ENCODE measurements at places on chromosomes 2 and 18. TPM values are rescaled to one million over a fixed set of nuclear protein-coding genes. Genes with fewer than 3 reads are reported as not detected.

DNA sequence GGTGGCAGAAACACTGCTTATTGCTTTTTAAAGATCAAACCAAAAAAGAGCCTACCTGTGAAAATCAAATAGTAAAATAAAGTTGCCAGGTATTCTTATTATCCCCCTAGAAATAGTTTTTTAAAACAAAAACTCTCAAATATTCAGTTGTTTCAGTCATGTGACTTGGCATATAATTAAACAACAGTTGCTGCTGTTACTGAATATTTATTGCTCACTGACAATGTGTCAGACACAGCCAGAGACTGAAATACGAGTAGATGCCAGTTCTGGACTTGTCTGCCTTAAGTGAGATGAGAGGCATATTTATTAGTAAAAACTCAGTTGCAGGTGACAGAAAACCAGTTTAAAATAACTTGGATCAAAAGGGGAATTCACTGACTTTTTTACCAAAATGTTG, 106.0 kb upstream of the RAB12 start:
- DNase-seq, result no peak

GRCh38 chr2:226699321-226699720, 100.3 kb downstream of the IRS1 start:
- peak; percentile 50 for DNase-seq

DNA sequence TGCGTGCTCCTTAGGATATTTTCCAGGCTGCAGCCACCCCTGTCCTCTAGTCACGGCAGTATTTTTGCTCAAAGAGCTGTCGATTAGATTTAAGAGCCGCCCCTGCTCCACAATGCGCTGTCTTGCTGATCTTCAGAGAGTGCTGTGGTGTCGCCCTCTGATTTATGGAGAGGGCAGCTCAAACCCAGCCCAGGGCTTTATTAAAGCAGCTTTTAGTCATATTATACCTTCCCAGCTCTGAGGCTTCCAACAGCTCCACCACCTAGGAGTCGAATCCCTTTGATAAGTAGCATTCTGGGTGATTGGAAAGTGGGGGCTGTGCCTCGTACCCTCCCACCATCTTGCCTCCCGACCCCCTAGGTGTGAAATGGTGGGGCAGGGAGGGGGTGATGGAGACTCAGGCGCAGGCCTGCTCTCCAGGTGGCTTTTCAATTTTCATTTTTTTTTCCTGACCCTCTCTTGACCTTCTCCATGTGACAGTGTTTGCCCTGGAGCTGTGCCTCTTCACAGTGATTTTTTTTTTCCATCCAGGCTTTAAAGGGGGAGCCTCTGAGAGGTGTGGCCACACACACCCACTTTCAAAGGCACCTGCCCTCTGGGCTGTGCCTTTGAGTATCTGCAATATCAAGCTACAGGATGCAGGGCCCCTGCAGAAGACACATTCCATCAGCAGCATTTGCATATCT, 53.1 kb upstream of the NRP2 start:
- no peak for DNase-seq

DNA sequence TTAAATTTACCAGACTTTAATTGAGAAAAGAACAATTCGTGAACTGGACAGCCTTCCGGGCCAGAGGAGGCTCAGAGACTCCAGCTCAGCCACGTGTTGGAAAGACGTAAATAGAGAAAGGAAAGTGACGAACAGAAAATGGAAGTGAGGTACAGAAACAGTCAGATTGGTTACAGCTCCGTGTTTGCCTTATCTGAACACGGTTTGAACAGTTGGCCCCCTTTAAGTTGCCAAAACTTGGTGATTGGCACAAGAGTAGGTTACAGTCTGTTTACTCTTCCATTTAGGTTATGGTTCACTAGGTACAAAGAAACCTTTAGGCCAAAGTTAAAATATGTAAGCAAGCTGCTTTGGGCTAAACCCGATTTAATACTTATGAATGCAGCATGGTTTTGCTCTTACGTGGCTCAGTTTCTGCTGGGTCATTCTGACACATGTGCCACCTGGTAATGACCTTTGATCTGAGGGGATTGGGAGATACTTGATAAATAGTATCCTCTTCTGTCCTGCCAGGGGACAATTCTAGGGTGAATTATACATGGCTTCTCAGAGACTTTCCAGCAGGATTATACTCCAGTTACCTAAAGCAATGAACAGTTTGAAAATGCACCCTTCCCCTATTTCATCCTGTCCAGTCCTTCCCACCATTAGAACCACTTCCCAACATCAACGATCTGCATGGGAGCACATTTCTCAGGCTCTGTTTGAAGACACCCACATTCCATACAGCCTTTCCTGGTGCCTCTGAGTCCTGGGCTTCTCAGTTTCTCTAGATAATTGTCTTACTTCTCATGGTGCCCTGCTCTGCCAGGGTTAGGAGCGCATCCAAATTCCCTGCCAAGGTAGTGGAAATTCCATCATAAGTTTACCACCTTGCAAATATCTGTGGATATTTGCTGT, 65.1 kb upstream of the TGIF1 start:
- no peak for DNase-seq

DNA sequence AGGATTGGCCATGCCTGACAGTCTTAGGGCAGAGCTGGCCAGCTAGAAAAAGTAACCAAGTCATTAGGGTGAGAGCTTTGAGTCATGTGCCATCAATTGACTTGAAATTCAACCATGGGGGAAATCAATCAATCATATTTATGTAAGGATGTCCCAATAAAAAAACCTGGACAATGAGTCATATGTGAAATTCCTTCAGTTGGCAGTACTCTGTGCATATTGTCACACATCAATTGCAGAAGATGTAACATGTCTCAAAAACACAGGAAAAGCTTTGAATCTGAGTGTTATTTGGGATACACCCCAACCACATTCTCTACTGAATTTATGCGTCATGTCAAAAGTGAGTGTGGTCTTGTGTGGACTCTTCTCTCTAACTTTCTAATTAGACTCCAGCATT, 1004.1 kb upstream of the NRXN1 start:
- DNase-seq, result no peak

DNA sequence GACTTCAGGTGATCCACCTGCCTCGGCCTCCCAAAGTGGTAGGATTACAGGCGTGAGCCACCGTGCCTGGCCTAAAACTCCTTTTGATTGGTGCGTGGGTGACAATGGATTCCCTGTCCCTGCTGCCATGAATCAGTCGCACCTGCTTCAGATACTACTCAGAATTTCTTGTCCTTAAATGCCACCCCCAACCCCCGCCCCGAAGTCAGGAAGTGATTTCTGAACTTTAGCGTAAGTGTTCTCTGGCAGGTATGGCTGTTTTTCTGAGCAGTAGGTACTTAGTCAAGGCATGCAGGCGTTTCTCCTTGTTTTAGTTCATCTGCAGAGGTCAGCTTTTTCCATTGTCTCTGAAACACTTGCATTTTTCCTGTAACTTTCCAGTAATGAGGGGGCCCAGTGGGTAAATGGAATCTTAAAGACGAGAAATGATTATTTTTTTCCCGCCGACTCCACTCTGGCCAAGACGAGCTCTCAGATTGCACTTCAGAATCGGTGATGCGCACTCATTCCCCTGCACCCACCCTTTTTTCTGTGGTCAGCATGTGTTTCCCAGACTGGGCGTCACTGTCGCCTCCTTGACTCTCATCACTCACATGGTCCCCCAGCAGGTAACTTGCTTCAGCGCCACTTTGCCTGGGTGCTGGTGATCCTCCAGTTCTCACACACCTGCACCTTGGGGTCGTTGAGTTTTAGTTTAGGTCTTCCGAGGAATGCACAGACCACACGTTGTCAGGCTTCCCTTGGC, 179.7 kb downstream of the GBX2 start:
- DNase-seq, result no peak

GRCh38 chr18:54690198-54690597, 99.2 kb downstream of the DYNAP start:
- no peak for DNase-seq

GRCh38 chr2:238817891-238818290, 30.0 kb upstream of the TWIST2 start:
- no peak for DNase-seq

- no peak for DNase-seq
Measured at GRCh38 chr18:59141294-59142068, 1.8 kb downstream of the SEC11C start.

DNA sequence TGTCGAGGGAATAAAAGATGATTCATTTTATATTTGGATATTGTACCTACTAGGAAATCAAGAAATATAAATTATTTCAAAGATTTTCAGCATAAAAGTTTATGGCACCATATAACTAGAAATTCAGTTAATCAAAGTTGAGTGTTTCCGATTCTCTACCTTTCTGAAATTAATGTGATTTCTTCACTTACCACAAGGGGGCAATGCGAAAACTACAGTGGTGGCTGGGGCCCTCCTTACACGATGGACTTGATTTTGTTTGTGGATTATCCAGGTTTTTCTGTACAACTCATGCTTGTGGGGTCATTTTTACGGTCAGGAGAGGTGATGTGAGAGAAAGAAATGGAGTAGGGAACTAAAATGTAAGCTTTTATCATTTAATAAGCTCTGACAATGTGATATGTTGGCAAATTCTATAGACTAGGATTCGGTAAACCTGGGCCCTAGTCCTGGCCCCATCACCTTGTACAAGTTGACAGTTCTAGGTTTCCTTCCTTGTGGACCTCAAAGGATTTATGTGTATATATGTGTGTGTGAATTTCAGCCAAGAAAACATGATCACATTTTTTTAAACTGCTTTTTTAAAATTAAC, 47.6 kb downstream of the G6PC2 start:
- DNase-seq, result no peak

DNA sequence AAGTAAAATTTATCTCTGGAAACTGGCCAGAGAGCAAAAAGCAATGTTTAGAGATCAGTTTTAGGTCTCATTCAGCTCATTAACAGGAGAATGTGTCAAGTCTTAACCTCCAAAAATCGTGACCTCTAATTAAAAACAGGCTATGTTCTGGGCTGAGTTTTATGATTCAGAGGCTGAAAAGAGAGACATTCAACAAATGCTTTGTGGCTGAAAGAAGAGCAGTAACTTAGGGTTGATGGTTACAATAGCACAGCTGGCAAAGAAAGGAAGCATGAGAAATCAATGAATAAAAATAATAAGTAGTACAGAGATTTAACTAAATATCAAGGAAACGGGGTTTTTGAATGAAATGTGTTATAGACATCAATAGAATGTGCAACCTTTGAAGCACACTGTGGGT, 13.1 kb downstream of the TGIF1 start:
- no peak for DNase-seq

DNA sequence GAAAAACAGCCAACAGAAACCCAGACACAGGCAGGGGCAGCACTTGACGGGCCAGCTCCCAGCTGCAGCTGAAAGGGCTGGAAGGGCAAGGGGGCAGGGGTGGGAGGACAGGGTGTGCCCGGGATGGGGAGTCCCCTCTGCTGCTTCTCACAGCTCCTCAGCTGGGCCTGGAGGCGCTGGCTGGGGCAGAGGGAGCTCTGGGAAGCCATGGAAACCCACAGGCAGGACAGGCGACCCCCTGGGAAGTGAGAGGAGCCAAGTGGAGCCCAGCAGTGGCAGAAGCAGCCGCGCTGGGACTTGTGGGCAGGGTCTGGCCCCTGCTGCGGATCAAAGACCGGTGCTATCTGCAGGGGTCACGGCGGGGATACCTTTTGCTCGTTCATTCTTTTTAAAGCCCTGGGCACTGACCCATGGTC, 20.7 kb downstream of the OTOF start:
- no peak for DNase-seq

DNA sequence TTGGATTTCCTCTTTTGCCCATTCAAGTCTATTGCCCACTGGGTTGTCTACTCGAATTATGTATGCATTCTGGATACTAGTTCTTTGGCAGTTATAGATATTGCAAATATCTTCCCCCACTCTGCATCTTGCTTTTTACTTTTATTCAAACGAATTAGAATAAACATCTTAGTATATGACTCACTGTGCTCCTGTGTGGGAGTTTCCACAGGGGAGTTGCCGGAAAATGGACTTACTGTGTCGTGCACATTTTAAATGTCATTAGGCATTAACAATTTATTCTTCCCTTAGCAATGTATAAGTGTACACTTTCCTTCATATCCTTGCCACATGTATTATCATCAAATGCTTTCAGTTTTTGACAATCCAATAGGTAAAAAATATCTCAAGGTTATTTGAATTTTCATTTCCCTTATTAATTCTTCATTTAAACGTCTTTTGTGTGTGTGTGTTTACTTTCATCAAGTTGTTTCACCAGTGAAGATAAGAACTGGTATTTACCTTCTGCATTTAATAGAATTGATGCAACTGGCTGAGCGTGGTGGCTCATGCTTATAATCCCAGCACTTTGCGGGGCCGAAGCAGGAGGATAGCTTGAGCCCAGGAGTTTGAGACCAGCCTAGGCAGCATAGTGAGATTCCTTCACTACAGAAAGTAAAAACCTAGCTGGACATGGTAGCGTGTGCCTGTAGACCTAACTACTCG, 4.6 kb upstream of the UGT1A5 start:
- no peak for DNase-seq

DNA sequence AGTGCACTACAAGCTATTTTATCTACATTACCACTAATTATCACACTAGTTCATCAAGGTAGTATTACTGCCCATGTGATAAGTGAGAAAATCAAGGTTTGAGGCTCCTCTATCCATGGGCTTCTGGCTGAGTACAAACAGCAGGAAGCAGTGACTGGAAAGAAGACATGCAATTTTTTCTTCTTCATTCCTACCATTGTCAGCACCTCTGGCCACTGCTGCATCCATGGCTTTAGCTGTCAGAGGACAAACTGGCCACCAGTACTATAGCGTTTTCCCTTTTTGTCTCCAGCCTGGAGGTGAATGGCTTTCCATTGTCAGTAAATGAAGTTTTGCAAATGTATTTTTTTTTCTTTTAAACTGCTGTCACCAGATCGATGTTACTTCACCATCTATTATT, 674.9 kb downstream of the LRP1B start:
- DNase-seq, result no peak

DNA sequence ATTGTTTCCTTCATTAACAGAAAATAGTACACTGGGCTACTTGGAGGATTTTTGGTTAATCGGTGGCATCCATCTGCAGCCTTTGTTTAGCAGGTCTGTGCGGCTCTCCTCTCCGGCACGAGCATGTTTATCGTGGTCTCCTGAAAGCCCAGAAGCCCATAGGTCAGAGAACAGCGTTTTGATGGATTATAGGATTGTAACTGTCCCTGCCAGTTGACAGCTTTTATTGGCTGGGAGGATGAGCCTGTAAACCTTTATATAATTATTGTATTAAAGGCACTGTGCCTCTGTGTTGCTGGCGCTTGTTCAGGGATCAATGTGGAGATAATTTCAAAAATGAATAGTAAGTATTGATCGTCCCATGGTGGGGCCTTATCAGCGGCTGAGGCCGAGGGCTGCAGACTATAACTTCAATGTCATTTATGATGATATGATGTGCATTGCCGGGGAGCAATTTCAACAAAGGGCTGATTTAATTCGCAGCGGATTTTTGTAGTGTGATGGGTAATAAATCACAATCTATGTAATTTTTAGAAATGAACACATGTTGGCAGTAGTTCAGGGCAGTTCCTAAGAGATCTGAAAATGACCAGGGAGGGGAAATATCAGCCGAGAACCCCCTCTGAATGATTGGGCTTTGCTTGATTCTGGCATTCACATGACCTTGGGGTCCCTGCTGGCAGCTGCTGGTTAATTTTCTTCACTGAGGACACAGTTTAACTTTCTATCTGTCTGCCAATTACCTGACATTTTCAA, 736.1 kb downstream of the GALR1 start:
- no peak for DNase-seq

NOSTRIN gene
- total RNA-seq, result 55.6 TPM

FBLN7 gene
- 0.70 TPM for total RNA-seq

SLC30A3 gene
- not detected for total RNA-seq

PLGLB2 gene
- total RNA-seq, result 1.5 TPM

NYAP2 gene
- total RNA-seq, result not detected

LRRTM1 gene
- 0.21 TPM for total RNA-seq

RGPD4 gene
- not detected for total RNA-seq

CCDC74A gene
- 1.1 TPM for total RNA-seq

Data from left colon (tissue), 2 donors.